ENCODE measurements at places on chromosomes 2 and 18.

GRCh38 chr2:79084495-79085135, 3.2 kb downstream of the REG1B start:
- no peak for DNase-seq

DNA sequence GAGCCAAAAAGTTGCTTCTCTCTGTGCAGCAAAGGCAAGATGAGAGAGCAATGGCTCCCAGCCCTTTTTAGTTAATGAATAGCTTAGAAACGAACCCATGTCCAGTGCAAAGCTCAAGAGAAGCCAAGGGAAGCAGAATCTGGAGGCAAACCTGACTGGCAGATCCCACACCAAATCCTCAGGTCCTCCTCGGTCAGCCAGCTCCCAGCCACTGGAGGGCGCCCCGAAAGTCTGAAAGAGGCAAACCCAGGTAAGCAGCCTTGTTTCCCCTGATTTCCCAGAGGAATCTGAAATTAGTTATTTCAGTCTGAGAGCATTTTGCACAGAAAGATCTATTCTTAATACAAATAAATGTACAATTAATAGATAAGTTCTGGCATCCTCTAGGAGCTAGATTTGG, 71.3 kb upstream of the PID1 start:
- DNase-seq, result peak; percentile 28

GRCh38 chr18:23330423-23330822, 122.7 kb upstream of the RIOK3 start:
- no peak for DNase-seq

GRCh38 chr18:24585996-24586566, 125.6 kb downstream of the HRH4 start:
- no peak for DNase-seq

DNA sequence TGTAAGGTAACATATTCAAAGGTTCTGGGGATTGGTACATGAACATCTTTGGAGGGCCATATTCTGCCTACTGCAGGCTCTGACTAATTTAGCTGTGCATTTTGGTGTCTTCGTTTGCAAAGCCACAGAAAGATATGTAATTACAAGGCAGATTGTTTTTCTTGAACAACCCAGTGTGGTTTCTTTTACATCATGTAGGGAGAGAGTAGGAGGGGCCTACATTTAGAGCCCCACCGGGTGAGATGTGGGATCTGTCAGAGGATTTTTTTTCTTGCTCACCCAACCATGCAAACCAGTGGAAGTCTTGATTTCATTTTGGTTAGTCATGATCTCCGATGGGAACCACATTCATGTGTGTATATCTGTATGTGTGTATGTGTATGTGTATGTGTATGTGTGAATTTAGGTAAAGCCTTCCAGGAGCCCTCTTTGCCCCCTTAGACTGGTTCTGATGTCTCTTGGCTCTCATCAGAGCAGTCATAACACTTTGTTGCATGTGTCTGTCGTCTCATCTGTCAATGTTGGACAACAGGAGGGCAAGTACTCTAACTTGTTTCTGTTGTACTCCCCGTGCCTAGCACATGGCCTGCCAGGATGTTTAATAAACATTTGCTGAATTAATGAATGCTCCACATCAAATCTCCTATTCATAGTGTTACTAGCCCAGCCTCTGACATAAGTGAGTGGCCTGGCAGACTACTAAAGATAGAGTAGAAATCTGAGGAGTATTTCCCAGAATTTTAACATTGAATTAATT, 239.9 kb downstream of the MTX2 start:
- DNase-seq, result no peak

- DNase-seq, result no peak
Observed at GRCh38 chr2:98396745-98397355, 47.8 kb upstream of the INPP4A start.

GRCh38 chr18:6411382-6411781, 3.3 kb downstream of the L3MBTL4 start:
- DNase-seq, result no peak

GRCh38 chr18:32208023-32208422, 18.2 kb downstream of the MEP1B start:
- no peak for DNase-seq

- DNase-seq, result no peak
Observed at GRCh38 chr2:6480514-6480913, 385.2 kb downstream of the CMPK2 start.
